CD4-positive, alpha-beta T cell (primary cell): ENCODE measurements at places on chromosomes 1 and 21.

- no peak overlapping the region for H3K27ac ChIP-seq
- H3K27me3 ChIP-seq: no peaks in the 10 kb centered on the region
- H3K36me3 ChIP-seq: peaks cover 95% of the 10 kb centered on the region
- H3K4me3 ChIP-seq: no peak overlapping the region
Measured at GRCh38 chr1:64839732-64840405, 95.0 kb downstream of the RAVER2 start.

GRCh38 chr21:34707876-34708325, 39.1 kb downstream of the CLIC6 start:
- H3K4me1 ChIP-seq: peaks cover 18% of the 10 kb centered on the region
- no peaks in the 10 kb centered on the region for H3K36me3 ChIP-seq
- H3K27ac ChIP-seq: peak overlapping the region; percentile 22
- no peak for DNase-seq
- no peaks in the 10 kb centered on the region for H3K27me3 ChIP-seq

DNA sequence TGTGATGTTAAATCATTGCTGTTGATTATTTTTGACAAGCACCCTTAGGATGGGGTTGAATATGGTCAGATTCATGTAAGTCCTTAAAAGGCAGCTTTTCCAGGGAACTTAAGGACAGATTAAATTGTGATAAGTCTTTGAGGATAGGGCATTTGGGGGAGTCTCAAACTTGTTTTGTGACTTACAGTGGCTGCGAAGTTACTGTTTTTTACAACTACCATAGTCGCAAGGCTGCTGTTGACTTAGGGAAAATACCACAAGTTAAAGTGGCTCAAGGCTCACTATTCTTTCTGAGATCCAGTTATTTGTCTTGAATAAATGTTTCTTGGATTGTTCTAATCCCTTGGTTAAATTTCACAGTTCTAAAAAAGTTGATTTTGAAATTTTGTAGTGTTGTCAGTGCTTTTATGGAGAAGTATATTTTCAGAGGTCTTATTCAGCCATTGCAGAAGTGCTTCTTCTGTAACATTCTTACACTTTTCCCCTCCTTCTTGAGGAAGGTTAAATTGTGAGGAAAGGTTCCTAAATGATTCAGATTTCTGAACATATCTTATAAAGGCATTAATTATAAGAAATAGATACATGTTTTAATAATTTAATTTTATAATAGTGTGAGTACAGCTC, 47.0 kb upstream of the MPC2 start:
- no peaks in the 10 kb centered on the region for H3K4me1 ChIP-seq
- no peaks in the 10 kb centered on the region for H3K27me3 ChIP-seq
- no peak overlapping the region for H3K4me3 ChIP-seq
- H3K27ac ChIP-seq: no peak overlapping the region
- peaks cover 11% of the 10 kb centered on the region for H3K36me3 ChIP-seq

DNA sequence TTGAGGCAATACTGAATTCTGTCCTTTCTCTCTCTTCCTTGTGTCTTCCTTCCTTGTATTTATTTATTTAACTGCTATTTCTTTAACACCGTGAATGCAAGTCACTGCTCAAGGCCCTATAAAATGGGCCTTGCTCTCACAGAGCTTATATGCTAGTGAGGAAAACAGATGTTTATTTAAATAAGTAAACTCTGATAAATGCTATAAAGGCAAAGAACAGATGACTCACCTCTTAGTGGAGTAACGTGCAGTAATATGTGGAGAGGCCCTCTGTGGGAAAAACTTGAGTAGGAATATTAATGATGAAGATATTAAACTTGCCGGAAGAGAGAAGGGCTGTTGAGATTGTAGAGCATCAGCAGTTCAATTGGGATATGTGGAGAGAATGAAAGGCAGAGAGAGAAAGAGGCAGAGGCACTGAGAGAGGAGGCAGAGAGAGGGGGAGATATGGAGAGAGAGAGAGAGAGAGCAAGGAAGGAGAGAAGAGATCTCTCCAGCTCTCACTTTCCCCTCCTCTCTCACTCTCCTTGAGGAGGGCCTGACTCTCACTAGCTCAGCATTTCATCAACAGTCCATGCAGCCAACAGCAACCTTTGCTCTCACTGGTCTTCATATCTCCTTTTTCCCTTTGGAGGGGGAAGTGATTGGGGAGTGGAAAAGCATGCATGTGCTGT, 322.2 kb downstream of the LMX1A start:
- no peak overlapping the region for H3K27ac ChIP-seq
- no peak for DNase-seq
- H3K4me3 ChIP-seq: no peak overlapping the region
- H3K36me3 ChIP-seq: no peaks in the 10 kb centered on the region
